ENCODE measurements at places on chromosomes 6 and 20. TPM values are rescaled to one million over a fixed set of nuclear protein-coding genes. Genes with fewer than 3 reads are reported as not detected.

DNA sequence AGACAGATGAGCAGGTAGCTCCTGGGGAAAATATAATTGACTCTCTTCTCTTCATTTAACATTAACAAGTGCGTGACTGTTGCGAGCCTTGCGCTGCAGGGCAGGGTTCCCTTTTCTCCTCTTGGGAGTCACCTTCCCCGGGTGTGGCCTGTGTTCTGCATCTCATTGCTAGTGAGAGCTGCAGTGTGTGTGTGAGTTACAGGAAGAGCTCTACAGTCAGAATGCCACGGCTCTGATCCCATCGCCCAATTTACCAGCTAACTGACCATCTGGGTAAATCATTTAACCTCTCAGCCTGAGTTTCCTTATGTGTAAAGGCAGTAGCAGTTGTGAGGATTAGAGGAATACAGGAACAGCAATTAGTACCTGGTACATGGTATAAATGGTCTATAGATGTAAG lies 106.8 kb upstream of the NUP153 start:
- no peak for DNase-seq

GRCh38 chr6:81552644-81553043 lies 199.8 kb downstream of the TENT5A start:
- DNase-seq, result no peak

DNA sequence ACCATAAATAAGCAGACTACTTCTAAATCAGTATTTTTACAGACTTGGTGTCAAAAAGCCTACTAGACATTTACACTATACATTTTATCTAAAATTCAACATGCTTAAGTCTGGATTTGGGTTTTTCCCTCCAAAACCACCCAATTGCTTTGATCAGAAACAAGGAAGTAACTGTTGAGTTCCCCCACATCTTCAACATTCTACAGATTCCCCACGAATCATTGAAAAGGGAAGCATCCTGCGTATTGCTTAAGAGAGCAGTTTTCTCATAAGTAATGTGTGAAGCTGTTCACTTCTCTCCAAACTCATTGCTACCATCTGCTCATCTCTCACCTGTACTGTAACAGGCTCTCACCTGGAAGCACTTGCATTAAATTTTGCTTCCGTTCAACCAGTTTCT lies 36.4 kb upstream of the RNF144B start:
- DNase-seq, result no peak

DNA sequence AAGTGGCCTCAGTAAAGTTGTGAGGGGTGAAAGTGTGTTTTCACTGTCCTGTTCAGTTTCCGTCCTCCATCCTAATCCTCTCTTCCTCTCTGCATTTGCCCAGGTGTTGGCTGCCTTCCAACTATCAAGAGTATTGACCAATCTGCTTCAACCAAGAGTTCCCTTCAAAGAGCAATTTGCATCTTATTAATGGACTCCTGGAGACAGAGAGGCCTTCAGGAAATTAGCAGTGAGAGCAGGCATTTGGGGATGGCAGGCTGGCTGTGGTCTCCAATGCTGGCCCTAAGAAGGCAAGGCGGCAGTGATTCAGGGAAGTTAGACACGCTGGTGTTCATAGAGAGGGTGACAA lies 77.2 kb downstream of the GPR6 start:
- DNase-seq, result no peak

GRCh38 chr6:168209420-168209819 lies 110.2 kb downstream of the DACT2 start:
- no peak for DNase-seq

DNA sequence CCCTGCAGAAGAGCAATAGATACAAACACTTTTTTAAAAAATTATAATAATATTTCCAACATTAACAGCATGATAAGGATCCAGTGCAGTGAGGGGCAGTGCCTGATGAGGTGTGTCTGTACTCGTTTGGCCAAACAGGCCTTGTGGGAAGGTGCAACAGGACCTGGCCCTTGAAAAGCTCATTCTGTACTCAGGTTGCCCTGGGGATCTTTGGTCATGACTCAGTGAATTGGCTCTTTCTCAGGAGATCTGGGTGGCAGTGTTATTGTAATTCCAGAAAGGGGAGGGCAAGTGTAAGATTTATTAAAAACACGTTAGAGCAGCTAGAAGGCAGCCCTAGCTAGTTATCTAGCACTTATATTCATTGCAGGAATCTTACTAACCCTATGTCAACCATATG lies 2.9 kb upstream of the SPINT3 start:
- no peak for DNase-seq

OGFR gene
- 17.8 TPM for total RNA-seq

NEDD9 gene
- 49.7 TPM for total RNA-seq

BPIFB4 gene
- not detected for total RNA-seq

FOXF2 gene
- total RNA-seq, result 0.59 TPM
